NCI-H187 treated with DMSO at 0.1 percent for 48 hours (cell line): ENCODE measurements at places on chromosomes 13 and 19.

- DNase-seq, result no peak
Observed at GRCh38 chr19:6362027-6362350, 658 bp downstream of the CLPP start.

DNA sequence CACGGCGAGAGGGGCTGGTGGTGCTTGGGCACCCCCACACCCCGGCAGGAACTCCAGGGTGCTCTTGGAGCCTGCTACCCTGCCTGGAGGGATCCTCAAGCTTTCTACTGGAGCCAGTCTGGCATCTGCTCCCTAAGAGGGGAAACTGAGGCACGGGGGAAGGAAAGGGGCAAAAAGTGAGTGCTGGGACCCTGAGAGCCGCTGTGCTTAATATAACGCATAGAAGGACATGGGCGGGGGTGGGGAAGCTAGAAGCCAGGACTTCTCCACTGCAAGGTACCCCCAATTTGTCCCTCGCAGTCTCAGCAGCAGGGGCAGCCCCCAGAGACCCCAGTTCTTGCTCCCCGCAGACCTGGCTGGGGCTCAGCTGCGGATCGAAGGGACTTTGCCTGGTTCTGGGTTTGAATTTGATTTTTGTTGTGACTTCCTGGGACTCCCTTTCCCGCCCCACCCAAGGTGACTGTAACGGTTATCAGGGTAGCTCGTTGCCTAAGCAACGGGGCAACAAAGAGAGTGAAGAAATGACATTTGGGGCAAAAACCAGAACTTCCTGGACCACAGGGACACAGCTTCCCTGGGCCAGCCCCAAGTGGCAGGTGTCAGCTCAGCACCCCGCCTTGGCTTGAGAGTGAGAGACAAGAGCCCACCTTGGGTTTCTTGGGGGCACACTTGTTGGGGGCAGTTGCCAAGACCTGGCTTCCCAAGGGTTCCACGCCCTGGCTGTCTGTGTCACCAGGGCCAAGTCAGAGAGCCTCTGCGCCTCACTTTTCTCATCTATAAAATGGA, 638 bp downstream of the ADGRE5 start:
- DNase-seq, result no peak

DNA sequence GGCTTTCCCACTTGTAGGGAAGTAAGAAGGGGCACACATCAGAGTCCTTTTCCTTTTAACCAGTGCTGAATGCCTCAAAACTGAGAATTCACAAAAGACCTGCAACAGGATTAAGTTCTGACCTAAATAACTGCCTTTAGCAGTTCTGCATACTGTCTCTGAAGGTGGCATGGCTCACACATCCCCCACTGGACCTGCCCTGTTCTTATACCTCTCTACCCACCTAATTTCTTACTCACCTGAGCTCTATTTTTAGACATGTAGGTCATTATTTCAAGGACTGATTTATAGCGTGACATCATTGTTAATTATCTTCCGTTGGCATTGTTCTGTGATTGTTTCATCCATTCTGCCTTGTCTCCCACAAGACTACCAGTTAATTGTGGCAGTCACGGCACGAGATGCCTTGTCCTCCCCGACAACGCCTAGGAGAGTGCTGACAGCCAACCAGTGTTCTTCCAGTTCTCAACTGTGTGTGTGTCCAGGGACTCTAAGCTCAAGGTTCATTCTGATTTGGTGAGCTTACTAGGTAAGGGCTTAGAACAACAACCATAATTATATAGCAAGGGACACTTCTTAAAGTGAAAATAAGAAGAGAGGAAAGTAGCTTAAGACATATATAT, 27.1 kb upstream of the UBL3 start:
- DNase-seq, result no peak

DNA sequence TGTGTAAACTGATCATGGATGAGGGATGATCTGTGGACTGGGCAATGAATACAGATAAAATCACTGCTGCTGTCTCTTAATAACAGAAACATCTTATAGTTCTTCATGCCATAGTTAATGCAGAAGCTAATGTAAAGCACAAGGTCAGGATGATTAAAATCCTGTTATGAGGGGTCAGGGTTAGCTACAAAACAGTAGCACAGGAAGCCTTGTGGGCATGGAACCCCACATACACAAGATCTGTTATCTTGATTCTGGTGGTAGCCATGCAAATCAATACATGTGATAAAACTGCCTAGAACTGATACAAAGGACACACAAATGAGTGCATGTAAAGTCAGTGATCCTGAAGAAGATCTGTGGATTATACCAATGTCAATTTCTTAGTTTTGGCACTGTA, 96.4 kb downstream of the KLF12 start:
- DNase-seq, result no peak

DNA sequence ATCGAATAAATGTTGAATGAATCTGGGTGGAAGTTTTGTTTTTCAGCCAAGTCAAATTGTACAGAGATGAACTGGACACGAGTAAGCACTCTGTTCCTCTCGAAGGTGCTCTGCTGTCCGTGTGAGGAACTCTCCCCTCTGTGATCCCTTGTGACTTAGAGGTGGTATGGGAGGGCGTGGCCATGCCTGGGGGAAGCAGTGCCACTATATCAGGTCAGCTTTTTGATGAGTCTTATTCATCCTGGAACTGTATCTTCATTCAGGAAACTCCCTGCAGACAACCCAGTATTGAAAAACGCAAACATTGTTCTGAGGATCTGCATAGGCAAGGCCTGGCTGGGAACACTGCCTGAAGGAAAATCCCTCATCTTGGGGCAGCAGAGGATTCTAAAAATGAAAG, 45.7 kb upstream of the FLT1 start:
- no peak for DNase-seq

DNA sequence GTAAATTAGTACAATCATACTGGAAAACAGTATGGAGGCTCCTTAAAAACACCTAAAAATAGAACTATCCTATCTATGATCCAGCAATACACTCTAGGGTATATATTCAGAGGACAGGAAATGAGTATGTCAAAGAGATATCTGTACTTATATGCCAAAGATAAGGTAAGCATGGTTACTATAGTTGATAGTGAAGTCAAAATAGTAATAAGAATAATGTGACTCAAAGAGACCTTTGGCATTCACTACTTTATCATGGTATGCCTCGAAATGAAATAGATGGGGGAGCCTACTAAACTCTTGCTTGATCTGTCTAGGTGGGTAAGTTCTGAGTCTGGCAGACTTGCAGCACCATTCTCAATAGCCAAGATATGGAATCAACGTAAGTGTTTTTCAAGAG, 30.3 kb downstream of the FXYD5 start:
- DNase-seq, result no peak

DNA sequence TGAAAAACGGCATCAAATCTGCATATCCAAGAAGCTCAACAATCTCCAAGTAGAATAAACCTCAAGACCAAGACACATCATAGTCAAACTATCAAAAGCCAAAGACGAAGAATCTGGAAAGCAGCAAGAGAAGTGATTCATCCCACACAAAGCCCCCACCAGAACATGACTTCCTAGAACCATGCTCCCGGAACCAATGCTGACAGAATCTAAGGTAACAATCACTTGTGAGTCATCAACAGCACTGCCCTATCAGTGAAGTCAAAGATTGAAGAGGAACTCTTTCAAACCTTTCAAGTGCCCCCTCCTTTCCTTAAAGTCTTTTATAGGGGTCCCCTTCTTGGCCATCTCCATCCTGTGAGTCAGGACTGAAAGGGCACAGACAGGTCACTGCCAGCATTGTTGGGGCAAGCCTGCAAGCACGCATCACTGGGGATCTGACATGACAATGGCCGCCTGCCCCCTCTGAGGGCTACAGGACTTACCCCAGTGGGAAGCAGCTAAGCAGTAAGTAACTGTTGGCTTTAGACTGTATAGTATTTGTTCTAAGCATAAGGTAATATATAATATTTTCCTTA, at the start of gene CCDC70:
Gene CCDC70, plus strand, starts transcription at position 247 of the 578 bp plus-strand sequence. CDS start 3,443 bp downstream, outside the sequence.
- no peak for DNase-seq

DNA sequence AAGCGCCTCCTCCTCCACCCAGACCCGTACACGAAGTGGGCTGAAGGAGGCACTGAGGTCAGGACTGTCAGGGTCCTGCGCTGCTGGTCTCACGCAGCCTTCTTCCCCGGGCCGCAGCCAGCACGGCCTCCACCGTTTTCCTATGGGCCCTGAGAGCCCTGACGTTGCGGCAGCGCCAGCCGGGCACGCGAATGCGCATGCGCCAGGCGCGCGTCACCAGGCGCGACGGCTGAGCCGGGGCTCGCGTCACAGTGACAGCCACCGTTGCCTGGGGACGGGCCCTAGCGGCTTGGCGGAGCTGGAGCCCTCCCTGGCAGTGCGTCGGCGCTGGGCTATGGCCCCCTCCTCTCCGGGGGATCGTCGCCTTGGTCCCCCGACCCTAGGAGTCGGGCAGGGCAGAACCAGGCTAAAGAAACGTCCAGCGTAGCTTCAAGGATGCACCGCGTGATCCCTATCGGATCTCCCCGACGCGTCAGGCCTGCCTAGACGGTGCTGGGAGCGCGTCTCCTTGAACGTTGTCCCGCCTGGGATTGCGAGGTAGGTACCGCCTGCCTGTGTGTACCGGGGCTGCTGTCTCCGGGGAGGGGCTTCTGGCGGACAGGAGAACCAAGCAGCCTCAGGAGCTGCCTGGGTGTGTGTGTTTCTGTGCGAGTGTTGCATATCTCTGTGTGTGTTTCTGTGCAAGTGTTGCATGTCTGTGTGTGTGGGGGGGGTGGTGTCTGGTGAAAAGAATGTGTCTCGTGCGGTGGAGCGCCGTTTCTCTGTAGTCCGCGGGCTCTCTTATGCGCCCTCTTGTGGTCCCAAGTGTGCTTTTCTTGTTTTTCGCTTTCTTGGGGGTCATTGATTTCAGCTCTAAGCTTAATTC, 43.2 kb downstream of the ZNF571 start:
- no peak for DNase-seq

GRCh38 chr19:10417541-10418234, 2.6 kb upstream of the PDE4A start:
- no peak for DNase-seq

DNA sequence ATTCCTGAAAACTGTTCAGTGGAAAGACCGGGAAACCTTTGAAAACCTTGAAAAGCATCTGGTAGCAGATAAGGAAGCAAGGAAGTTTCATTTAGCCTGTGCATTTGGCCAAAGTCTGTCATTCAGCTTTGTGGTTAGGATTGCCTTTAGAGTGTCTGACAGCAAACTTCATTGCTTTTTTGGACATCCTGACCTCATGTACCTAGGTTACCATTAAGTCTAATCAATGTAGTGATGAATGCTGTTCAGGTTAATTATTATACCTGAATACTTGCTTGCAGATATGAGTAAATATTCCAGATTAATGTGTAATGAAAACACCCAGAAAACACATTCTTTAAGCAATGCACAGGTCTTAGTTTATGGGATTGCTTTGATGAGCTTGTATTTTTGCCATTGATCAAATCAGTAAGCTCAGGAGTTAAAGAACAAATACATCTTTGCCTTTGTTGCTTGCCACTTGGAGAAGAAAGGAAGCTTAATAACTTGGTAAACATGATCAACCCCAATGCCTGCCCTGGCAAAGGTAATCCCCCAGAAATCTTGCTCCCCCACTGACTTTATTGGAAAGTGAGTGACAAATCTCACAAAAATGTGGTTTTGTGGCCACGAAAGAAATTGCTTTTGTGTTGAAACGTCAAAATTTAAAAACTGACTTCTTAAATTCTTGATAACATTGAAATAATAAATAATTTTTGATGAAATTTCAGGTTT, 87.4 kb downstream of the SLC15A1 start:
- no peak for DNase-seq
